ENCODE measurements at places on chromosomes 3 and 15.
A peak's percentile ranks its signal among the peaks of the same experiment; 100 is the strongest.

DNA sequence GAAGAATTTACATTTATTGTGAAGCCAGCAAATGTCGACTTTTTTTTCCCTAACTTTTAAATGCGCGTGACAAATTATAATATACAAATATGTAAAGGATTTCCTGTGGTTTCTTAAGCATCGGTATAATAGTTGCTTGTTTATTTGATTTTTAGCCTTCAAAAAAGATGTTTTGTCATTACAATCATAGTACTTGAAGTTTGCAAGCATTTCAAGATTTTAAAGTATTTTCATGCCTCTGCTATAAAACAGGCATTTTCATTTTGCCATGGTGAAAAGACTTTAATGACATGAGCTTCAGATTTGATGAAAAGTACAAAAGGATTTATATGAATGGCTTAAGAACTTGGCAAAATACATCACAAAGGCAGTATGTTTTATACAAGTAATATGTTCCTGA, 9.4 kb upstream of the P2RY12 start:
- no peak overlapping the region for H3K4me3 ChIP-seq
- no peaks in the 10 kb centered on the region for H3K4me1 ChIP-seq
- DNase-seq: no peak
- no peaks in the 10 kb centered on the region for H3K27me3 ChIP-seq
- H3K27ac ChIP-seq: no peak overlapping the region

DNA sequence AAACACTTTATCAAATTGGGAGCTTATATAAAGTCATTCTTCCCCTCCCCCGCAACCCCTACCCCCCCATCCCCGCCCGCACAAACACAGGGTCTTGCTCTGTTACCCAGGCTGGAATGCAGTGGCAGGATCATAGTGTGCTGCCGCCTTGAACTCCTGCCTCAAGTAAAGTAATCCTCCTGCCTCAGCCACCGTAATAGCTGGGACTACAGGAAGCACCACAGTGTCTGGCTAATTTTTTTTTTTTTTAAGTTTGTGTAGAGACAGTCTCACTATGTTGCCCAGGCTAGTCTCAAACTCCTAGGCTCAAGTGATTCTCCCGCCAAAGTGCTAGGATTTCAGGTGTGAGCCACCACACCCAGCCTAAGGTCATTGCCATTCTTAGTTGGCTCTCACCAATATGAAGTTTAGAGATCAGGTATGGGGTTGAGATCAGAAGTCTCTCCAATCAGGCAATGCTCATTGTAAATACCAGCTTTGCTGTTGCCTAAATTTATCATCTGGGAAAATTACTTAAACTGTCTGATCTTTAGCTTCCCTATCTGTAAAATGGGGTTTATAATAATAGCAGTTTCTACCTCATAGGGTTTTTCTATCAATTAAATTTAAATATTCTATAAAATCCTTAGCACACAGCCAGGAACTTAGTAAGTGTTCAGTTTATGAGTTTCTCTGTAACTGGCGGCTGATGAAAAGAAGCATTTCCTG, 60.3 kb downstream of the TGFBR2 start:
- H3K4me1 ChIP-seq: no peaks in the 10 kb centered on the region
- no peaks in the 10 kb centered on the region for H3K27me3 ChIP-seq
- no peaks in the 10 kb centered on the region for H3K36me3 ChIP-seq
- no peak for DNase-seq
- H3K4me3 ChIP-seq: no peak overlapping the region

DNA sequence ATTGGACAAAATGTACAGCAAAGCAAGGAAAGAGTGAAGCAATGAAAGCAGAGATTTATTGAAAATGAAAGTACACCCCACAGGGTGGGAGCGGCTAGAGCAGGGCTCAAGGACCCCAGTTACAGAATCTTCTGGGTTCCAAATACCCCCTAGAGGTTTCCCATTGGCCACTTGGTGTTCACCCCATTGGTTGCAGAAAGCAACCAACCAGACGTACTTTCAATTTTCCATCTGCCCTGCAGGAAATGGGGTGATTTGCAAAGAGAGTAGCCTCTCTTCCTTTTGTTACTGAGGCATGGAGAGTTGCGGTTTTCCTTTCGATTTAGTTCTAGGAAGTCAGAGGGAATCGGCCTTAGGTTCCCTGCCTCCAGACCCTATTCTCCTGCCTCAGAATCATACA, 2.4 kb downstream of the PML start:
- peak overlapping the region; percentile 68 for H3K4me3 ChIP-seq
- no peak for DNase-seq
- no peaks in the 10 kb centered on the region for H3K27me3 ChIP-seq
- H3K36me3 ChIP-seq: no peaks in the 10 kb centered on the region
- H3K4me1 ChIP-seq: peaks cover 12% of the 10 kb centered on the region

DNA sequence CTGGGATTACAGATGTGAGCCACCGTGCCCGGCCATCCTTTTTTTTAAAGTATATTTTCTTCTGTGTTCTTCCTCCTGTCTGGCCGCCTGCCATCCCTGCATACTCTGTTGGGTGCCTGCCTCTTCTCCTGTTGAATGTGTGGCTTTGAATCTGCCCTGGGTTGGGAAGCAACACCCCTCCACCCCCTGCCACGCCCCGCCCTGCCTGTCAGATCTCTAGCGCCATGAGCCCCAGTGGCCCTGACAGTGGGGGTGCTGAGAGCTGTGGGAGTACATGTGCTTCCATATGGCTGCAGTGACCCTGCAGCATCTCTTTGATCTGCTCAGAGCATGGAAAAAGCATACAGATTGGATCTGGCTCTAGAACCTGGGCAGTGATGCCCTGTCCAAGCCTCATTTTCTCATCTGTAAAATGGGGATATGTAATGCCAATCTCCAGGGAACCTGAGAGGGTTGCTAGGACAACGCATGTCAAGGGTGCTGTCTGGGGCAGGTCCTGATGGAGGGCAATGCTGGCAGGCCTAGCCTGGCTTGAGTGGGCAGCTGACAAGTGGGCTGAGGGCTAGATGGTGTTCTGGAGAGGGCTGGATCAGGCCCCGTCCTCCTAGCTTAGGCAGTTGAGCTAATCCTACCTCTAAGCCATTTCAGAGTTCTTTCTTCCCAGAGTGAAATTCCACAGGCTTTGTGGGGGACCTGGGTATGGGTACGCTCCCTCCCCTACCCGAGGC, 23.9 kb downstream of the CCDC13 start:
- no peaks in the 10 kb centered on the region for H3K4me1 ChIP-seq
- H3K36me3 ChIP-seq: no peaks in the 10 kb centered on the region
- H3K27ac ChIP-seq: no peak overlapping the region

DNA sequence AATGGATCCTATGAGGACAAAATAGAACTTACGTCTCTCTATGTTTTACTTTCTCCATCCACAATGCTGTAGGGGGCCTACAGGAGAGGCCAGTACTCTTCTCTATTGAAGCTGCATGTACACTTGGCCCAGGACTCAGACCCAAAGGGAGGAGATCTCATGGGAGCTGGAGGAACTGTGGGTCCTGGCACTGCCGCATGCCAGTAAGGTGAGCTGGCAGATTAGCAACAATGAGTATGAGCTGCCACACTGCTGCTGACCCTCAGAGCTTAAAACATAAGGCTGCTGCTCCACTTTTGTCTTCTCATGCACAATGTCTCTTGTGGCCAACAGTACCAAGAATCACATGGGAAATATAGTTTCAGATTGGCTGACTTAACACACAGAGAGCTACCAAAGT, 57.8 kb upstream of the TBC1D5 start:
- H3K36me3 ChIP-seq: no peaks in the 10 kb centered on the region
- H3K27me3 ChIP-seq: no peaks in the 10 kb centered on the region
- H3K27ac ChIP-seq: no peak overlapping the region
- no peak overlapping the region for H3K4me3 ChIP-seq
- DNase-seq: no peak
- no peaks in the 10 kb centered on the region for H3K4me1 ChIP-seq

- no peaks in the 10 kb centered on the region for H3K4me1 ChIP-seq
- no peaks in the 10 kb centered on the region for H3K27me3 ChIP-seq
- peak overlapping the region; percentile 85 for H3K27ac ChIP-seq
- no peaks in the 10 kb centered on the region for H3K36me3 ChIP-seq
- peak overlapping the region; percentile 78 for H3K4me3 ChIP-seq
- no peak for DNase-seq
These were observed 1.4 kb downstream of the TNIK start for GRCh38 chr3:171458864-171459136.

- H3K4me1 ChIP-seq: no peaks in the 10 kb centered on the region
- H3K27me3 ChIP-seq: no peaks in the 10 kb centered on the region
- H3K4me3 ChIP-seq: no peak overlapping the region
- H3K27ac ChIP-seq: no peak overlapping the region
These were observed 40.1 kb upstream of the MTMR10 start for GRCh38 chr15:31031471-31032067.

GRCh38 chr15:90550919-90551318, 21.2 kb downstream of the CRTC3 start:
- H3K4me3 ChIP-seq: no peak overlapping the region
- H3K4me1 ChIP-seq: no peaks in the 10 kb centered on the region
- no peaks in the 10 kb centered on the region for H3K36me3 ChIP-seq
- peak overlapping the region; percentile 5 for H3K27ac ChIP-seq
- DNase-seq: no peak
- H3K27me3 ChIP-seq: no peaks in the 10 kb centered on the region

DNA sequence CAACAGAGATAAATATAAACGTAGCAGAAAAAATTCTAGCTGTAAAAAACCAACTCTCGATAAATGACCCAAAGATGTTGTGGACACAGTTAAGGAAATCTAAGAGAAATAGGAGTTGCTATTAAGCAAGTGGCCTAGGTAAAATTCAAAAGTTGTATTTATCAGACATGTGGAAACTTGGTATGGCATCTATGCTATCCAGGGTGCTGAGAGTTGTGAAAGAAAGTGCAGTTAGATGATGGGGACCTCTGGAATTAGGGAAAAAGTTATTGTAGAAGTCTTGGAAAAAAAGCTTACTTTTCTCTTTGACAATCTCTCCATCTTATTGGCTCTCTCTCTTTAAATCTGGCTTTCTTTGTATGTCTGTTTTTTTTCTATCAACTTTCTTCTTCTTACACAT, 1090.9 kb downstream of the TBL1XR1 start:
- no peak for DNase-seq
- H3K27me3 ChIP-seq: no peaks in the 10 kb centered on the region
- H3K36me3 ChIP-seq: no peaks in the 10 kb centered on the region

GRCh38 chr3:180188512-180189309, 152.0 kb upstream of the PEX5L start:
- H3K4me1 ChIP-seq: no peaks in the 10 kb centered on the region
- DNase-seq: no peak
- H3K36me3 ChIP-seq: no peaks in the 10 kb centered on the region
- H3K4me3 ChIP-seq: no peak overlapping the region
- no peak overlapping the region for H3K27ac ChIP-seq

DNA sequence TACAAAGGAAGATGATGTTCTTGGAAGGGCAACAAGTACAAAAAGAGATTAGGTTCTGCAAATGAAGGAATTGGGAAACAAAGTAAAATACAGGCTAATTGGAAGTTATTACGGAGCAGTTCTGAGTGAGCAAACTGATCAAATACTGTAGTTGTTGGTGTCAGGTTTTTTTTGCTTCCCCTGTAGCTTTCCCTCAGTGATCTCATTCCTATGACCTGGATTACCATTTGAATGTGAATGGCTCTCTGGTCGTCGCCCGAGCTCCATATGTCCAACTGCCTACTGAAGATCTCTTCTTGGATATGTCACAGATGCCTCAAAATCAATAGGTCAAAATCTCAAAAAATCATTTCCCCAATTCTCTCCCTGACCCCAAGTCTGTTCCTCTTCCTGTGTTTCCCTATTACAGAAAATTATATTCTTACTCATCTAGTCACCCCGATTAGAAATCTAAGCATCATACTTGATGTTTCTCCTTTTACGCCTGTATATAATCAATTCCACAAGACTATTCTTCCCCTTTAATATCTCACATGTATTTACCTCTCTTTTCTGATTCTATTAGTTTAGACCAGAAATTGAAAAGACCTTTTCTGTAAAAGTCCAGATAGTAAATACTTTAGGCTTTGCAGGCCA, 29.0 kb downstream of the GOLM2 start:
- no peak for DNase-seq
- H3K27ac ChIP-seq: no peak overlapping the region
- H3K36me3 ChIP-seq: no peaks in the 10 kb centered on the region
- H3K4me3 ChIP-seq: no peak overlapping the region
- H3K4me1 ChIP-seq: peaks cover 2% of the 10 kb centered on the region
